ENCODE measurements at places on chromosomes 7 and 10.

DNA sequence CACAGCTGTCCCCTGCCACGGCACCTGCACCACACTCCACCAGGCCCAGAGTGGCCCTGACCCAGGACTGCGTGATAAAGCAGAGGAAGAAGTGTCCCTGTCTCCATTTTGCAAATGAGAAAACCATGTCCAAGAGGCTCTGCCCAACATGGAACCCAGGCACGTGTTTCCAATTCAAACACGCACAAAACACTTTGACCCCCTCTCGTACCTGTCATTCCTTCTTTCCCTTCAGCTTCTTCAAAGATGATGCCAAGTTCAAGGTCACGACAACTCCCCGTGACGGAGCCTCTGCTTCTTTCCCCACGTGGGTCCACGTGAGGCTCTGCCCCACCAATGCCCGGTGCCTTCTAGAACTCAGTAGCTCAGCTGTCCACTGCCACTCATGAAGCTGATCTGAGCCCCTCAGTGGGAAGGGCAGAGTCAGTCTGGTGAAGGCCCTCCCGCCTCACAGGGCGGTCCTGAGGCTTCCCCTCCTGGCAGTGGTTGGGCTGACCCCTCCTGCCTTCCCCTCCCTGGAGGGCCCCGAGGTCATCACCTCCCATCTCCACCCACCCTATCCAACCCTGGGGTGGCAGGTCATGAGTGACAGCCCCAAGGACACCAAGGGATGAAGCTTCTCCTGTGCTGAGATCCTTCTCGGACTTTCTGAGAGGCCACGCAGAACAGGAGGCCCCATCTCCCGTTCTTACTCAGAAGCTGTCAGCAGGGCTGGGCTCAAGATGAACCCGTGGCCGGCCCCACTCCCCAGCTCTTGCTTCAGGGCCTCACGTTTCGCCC, 19.0 kb downstream of the CALML5 start:
- no peak for DNase-seq

DNA sequence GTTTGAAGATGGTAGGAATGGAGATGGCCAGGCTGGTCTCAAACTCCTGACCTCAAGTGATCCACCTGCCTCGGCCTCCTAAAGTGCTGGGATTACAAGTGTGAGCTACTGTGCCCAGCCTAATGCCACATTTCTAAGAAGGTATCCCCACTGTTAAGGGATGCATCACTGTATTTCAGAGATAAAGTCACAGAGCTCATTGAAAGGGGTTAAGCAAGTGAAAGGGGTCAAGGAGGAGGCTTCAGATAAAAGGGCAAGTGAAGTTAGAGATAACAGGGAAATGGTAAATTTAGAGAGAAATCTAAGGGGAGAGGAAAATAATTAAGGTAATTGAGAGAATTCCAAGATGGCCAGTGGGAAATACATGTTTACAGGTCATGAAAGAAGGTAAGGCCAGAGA, 93.0 kb upstream of the SP4 start:
- DNase-seq: no peak

DNA sequence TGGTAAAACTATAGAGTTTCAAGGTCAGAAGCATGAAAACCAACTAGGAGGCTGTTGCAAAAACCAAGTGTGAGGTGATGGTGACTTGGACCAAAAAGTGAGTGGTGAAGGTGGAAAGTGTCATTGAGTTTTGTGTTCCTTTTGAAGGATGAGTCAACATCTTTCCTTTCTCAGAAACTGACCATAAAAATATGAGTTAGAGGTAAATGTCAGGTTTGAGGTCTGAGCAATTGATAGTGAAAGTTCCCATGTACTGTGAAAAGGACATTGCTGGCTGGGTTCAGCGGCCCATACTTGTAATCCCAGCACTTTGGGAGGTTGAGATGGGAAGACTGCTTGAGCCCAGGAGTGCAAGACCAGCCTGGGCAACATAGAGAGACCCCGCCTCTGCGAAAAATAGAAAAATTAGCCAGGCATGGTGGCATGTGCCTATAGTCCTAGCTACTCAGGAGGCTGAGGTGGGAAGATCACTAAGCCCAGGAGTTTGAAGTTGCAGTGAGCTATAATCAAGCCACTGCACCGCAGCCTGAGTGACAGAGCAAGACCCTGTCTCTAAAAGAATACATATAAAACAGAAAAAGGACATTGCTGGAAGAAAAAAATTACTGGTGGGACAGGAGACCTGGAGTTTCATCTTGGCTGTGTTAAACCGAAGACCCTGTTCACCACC, 89.3 kb upstream of the ARID5B start:
- DNase-seq: no peak

- no peak for DNase-seq
These were observed 6.5 kb downstream of the AHR start for GRCh38 chr7:17304926-17305325.

DNA sequence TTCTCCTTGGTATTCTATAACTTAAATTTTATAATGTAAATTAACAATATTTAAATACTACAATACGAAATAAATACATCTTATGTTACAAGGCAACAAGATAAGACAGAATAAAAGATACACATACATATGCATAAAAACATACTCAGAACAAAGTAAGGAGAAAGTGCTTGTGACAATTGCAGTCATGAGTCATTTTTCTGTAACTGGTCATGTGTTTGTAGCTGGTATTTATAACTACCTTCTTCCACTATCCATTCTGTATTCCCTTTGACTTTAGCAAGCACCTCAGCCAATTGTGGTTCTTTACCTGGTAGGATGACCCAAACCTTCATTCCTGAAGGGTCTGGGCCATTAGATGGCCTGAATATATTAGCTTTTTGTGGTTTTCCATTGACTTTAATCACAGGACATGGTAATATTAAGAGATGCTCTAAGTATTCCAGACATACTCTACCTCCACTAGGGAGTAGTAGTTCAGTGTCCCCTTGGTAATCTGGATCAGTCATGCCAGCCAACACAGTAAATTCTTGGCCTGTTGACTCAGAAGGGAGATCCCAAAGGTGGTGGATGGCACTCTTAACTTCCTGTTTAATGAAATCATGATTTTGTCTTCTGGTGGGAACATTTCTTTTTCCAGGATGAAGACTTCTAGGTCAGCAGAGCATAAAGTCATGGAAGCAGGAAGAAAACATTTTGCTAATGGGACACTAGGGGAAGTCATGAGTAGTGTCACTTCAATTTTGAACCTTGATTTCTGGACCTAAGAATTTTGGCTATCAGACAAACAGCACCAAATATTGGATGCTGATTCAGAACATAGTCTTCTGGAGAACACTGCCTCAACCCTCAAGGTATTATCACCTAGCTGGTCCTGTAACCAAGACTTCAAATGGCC, 733.7 kb upstream of the IGFBP3 start:
- DNase-seq: no peak

DNA sequence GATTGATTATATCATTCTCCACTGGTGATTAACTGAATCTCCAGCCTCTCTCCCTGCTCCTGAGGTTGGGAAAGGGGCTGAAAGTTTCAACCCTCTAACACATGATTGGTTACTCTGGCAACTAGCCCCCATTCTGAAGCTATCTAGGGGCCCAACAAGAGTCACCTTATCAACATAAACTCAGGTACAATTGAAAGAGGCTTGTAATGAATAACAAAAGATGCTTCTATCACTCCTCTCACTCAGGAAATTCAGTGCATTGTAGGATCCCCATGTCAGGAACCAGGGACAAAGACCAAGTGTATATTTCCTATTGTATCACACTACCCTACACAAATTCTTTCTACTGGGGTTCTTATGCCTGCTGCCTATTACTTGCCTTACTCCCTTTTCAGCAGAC, 123.9 kb upstream of the SLC13A1 start:
- no peak for DNase-seq

DNA sequence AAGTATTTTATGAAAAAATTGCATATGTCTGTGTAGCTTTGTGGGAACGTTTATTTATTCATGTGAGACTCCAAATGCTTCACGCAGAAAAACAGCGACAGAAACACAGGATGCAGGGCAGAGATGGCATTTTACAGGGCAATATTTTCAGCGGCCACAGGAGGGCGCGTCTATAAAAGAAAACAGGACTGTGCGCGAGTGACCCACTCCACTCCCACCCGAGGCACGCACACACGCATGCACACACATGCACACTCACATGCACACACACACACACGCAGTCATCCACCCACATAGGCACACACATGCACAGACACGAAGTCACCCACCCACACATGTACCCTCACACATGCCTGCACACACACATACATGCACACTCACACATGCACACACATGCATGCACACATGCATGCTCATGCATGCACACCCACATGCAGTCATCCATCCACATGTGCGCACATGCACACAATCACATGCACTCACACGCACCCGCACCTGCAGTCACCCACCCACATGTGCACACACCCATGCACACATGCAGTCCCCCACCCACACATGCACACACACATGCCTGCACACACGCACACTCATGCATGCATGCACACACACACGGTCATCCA, 96.3 kb downstream of the DNAJB6 start:
- peak; percentile 26 for DNase-seq

- DNase-seq: no peak
These were observed 90.7 kb upstream of the C1QL3 start for GRCh38 chr10:16612115-16612980.

- no peak for DNase-seq
These were observed 200.1 kb downstream of the SKAP2 start for GRCh38 chr7:26664274-26664673.

DNA sequence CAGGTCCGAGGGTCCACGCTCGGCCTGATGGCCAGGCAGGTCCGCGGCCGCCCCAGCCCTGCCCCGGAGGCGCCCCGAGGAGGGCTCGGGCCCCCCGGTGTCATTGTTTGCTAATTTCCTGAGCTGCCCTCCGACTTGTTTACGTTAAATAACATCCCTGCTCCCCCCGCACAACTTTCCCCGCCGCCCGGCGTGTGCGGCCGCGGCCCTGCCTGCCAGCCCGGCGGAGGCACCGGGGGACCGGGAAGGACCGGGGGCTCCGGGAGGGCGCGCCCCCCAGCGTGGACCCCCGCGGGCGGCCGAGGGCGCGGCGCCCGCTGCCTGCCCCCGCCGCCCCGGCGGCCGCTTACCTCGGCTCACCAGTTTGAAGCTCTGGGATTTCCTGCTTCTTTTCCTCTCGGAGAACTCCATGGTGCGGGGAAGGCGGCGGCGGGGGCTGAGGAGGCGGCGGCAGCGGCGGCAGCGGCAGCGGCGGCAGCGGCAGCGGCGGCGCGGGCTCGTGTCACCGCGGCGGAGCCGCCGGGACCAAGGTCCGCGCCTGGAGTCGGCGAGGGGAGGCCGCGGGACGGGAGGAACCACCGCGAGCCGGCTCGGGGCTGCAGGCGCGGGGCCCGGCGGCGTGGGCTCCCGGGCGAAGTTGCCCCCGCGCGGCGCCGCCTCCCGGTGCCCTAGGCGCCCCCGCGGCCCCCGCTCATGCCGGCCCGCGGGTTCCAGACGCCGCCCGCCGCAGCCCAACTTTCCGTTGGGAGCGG, 515 bp downstream of the BEND7 start:
- no peak for DNase-seq

GRCh38 chr7:27910326-27910725, 170.4 kb downstream of the TAX1BP1 start:
- no peak for DNase-seq

- DNase-seq: no peak
These were observed 60.8 kb downstream of the LRGUK start for GRCh38 chr7:134187893-134188292.

DNA sequence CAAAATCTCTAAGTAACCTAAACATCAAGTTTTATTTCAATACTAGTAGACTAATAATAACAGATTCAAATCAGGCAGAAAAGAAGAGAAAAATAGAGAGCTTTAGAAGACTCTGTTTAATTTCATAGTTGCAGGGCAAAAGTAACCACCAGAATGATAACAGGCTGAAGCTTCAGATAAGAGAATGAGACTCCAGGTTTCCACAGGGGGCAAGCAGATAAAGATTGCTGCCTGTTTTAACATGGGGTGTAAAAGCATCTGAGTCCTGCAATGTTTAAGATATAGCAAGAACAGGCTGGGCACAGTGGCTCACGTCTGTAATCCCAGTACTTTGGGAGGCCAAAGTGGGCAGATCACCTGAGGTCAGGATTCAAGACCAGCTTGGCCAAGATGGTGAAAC, 11.0 kb downstream of the CROT start:
- no peak for DNase-seq

DNA sequence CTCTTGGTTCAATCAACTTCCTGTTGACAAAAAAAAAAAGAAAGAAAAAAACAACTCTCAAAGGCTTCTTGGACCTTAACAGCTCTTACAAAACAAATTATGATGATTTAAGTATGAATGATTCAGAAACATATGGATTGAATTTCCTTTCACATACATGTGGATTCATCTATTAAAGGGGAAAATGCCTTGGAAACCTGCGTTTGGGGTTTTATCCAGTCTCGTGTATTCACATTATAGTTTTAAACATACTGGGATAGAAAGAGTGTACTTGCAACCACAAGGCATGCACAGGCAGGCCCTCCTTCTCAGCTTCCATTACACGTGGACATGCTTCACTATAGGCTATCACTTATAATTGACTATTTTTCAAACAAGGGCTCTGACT, 286.7 kb downstream of the INHBA start:
- no peak for DNase-seq

DNA sequence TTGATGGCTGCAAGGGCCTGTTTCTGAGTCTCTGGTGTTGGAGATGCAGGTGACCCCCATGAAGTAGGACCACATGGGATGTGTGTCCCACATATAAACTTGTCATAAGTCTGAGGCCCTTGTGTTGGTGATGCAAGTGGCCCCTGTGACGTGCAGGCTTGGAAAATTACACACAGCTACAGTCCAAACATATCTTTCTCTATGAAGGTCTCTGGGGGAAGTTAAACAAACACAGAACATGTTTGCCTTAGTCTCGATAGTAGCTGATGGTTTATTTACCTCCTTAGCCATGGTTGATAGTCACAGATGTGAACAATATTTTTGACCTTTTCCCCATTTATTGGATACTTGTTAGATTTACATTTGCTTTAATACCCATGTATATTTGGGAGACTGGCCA, 64.7 kb downstream of the ADCY1 start:
- DNase-seq: no peak

GRCh38 chr7:47826754-47827153, 121.5 kb downstream of the PKD1L1 start:
- no peak for DNase-seq

DNA sequence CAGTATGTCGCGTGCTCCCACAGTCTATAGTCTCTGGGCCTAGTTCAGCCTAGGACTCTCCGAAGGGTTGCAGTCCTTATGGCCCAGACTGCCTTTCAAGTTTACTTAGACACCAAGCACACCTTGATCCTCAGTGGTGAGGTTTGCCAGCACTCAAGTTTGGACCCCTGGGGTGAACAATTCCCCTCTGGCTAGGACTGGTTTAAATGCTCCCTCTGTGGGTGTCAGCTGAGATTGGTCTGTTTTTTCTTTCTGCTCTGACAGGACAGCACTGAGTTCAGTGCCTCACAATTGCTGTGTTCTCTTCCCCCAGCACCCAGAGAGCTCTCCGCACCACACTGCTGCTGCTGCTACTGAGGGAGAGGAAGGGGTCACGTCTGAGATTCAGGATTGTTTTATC, 31.9 kb upstream of the AGR3 start:
- DNase-seq: no peak

All from activated CD4-positive, alpha-beta T cell treated with anti-CD3 and anti-CD28 coated beads, Interleukin-2, amount 50 U/mL, for 24 hours (primary cell).